ENCODE measurements at places on chromosomes 4 and X.

GRCh38 chr4:40205259-40206198, 8.7 kb downstream of the RHOH start:
- DNase-seq, result peak; percentile 71

GRCh38 chr4:108370291-108371141, 201.8 kb upstream of the LEF1 start:
- DNase-seq, result no peak

GRCh38 chrX:123993326-123993725, 31.8 kb downstream of the STAG2 start:
- DNase-seq, result no peak

GRCh38 chrX:91066104-91066503, 368.5 kb upstream of the PABPC5 start:
- DNase-seq, result no peak

DNA sequence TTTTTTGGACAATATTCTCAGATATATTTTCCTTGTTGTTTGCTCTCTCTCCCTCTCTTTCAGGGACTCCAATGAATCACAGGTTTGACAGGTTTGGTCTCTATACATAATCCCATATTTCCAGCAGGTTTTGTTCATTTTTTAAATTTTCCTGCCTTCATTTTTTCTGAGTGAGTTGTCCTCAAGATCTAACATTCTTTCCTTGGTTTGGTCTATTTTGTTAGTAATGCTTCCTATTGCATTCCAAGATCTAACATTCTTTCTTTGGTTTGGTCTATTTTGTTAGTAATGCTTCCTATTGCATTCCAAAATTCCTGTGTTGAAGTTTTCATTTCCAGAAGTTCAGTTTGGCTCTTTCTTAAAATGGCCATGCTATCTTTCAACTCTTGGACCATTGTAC, 45.3 kb upstream of the ZMAT1 start:
- DNase-seq, result no peak

DNA sequence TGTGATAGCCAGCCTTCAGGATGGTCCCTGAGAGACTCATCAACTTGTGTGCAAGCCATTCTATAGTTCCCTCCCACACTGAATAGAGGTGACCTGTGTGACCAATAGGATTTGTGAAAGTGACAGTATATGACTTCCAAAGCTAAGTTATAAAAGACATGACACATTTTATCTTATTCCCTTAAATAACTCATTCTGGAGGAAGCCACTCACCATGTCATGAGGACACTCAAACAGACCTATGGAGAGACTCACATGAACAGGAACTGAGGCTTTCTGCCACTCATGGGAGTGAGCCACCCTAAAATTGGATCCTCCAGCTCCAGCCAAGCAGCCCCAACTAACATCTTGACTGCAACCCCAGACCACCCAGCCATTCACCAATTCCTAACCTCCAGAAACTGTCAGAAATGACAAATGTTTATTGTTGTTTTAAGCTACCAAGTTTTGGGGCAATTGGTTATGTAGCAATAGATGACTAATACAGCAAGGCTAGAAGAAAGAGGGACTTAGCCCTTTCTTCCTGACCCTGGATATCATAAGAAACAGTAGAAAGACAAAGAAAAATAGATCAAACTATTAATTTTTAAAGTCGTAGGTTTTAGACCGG, 9.0 kb upstream of the CHIC2 start:
- no peak for DNase-seq

- no peak for DNase-seq
These were observed 12.3 kb downstream of the ATP7A start for GRCh38 chrX:77922787-77923186.

GRCh38 chr4:67131224-67131623, 414.1 kb downstream of the CENPC start:
- no peak for DNase-seq

GRCh38 chrX:65731684-65732289, 64.3 kb downstream of the MSN start:
- DNase-seq, result no peak

- no peak for DNase-seq
These were observed 5.3 kb upstream of the PDLIM3 start for GRCh38 chr4:185540487-185541120.

DNA sequence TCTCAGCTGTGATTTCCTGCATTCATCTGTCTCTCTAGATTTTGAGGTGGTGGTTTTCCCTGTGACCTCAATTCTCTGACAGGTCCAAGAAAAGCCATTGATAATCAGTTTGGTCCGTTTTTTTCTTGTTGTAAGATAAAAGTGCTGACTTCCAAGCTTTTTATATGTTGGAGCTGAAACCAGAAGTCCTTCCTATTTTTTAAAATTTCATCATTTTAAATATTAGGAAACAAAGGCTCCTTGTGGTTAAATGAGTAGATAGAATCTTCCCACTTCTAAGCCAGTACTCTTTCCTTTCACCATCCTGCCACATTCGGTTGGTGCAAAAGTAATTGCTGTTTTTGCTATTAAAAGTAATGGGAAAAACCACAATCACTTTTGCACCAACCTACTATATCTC, 18.3 kb downstream of the RNF175 start:
- DNase-seq, result no peak

GRCh38 chr4:165464376-165464775, 85.6 kb downstream of the CPE start:
- DNase-seq, result no peak

DNA sequence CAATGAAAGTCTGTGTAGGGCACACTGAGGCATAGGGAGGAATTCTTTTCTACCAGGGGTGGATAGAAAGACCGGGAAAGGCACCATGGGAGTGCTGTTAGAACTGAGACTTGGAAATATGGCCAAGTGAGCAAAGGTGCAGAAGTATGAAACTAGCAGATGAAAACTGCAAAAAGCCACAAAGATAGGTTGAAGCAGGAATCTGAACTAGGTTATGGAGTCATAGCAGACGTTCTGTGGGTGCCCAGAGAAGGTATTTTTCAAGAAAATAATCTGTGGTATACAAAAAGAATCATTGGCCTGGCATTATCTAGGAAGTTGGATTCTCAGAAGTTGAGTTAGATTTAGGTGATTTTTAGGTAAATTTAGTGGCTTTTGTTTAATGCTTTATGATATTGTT, 48.5 kb downstream of the SMAD1 start:
- DNase-seq, result no peak

- no peak for DNase-seq
These were observed 30.5 kb upstream of the LIMCH1 start for GRCh38 chr4:41507291-41507947.
